ENCODE measurements at places on chromosomes 16 and 17.

DNA sequence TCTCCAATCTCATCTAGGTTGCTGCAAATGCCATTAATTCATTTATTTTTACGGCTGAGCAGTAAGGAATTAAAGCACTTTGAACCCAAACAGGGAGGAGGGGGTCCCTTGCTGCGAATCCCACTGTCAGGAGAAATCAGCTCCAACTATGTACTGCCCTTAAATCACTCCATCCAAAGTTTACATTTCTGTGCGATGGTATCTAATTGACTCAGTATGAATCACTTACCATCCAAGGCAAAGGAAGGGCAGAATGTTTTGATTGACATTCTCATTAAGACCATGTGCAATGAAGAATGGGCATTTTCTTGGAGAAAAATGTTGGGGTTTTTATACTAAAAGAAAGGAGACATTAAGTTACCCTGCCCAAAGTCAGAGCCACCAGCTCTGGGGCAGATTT, 47.7 kb upstream of the XYLT1 start:
- DNase-seq, result no peak

DNA sequence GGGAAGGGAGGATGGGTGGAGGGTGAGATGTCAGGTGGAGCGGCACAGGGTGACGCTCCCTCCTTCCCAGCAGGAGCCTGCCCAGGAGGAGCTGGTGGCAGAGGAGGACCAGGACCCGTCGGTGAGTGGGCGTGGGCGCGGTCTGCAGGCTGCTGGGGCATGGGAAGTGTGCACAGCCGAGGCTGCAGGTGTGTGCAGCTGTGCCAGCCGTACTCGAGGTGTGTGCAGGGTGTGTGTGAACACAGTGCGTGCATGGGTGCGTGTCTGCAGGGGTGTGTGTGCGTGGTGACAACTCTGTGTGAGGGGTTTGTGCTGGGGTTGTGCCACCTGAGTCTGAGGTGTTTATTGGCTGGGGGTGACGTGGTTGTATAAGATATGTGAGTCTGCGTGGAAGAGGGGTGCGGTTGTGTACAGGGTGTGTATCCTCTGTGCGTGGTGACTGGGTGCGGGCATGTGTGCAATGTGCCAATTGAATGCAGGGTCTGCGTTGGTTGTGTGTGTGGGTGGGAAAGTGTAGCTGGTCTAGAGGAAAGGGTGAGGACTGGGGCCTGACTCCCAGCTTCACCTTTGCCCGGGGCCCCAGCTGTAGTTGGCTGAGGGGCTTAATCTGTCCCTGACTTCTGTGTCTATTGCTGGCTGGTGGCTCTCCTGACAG, 670 bp downstream of the TNFSF12 start:
- no peak for DNase-seq

- no peak for DNase-seq
These were observed 29.5 kb upstream of the DNAI2 start for GRCh38 chr17:74244548-74244947.

GRCh38 chr17:53475002-53475401, 347.7 kb upstream of the KIF2B start:
- DNase-seq, result no peak

DNA sequence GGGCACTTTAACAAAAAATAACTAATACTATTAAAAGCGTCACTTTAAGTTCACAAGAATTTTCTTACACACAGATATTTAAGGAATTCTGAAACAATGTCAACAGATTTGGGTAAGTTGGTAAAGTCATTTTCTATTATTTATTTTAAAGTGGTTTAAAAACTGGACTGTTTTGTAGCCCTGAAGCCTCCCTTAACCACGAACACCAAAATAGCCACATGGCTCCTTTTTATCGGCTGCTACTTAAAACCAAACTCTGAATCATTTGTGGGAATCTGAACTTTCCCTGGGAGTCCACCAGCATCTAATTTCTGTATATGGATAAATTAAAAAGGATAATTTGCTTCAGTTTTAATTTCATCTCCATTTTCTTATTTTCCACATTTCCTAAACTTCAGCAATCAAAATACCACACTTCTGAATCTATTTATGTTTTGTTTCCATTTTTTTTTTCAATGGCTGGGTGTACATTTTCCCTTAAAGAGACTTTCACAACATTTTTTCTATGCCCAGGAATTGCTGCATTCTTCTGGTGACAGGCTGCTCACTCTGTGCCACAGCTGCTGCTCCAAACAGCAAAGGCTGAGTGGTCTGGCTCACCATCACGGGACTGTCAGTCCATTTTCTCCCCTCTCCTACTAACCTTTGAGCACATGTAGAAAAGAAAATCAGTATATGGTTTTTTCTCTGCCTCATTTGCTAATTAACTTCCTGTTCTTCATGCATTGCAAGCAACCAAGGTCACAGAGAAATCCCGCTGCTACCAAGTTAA, 255.5 kb upstream of the KCNJ16 start:
- no peak for DNase-seq

DNA sequence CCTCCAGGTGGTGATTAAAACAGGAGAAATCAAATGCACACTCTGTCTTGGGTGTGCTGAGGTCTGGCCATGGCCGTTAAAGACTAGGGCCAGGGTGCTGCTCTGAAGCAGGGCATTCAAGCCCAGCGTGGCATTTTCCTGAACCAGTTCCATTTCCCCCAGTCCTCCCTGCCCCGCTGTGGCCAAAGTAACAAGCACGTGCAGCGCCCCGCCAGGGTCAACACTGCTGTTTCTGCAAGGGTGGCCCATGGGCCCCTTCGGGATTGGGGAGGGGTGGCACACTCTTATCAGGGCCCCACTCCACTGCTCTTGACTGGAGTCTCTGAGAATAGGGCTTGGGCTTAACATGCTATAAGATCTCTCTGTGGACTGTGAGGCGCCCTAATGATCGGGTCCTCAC, 72.9 kb downstream of the IL21R start:
- DNase-seq, result no peak

GRCh38 chr17:31397256-31397939, 5.9 kb downstream of the RAB11FIP4 start:
- no peak for DNase-seq

GRCh38 chr16:53876811-53877210, 172.9 kb downstream of the FTO start:
- no peak for DNase-seq

DNA sequence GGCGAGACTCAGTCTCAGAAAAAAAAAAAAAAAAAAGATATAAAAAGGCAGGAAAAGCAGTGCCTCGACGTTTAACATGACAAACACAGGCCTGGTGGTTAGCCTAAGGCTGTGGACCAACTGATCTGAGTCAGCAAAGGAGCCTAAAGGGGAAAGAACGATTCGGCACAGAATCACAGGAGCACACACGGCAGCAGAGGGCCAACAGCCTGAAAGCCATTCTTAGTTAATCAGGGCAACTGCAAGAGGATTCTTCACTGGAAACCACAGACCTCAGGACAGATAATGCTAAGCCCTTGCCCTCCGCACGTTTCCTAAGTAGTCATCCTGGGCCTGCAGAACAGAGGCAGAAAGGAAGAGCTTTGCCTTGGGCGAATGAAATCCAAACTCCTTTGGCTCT, 14.7 kb downstream of the TMEM11 start:
- DNase-seq, result no peak

GRCh38 chr17:62100055-62100454, 35.0 kb upstream of the MED13 start:
- DNase-seq, result no peak

DNA sequence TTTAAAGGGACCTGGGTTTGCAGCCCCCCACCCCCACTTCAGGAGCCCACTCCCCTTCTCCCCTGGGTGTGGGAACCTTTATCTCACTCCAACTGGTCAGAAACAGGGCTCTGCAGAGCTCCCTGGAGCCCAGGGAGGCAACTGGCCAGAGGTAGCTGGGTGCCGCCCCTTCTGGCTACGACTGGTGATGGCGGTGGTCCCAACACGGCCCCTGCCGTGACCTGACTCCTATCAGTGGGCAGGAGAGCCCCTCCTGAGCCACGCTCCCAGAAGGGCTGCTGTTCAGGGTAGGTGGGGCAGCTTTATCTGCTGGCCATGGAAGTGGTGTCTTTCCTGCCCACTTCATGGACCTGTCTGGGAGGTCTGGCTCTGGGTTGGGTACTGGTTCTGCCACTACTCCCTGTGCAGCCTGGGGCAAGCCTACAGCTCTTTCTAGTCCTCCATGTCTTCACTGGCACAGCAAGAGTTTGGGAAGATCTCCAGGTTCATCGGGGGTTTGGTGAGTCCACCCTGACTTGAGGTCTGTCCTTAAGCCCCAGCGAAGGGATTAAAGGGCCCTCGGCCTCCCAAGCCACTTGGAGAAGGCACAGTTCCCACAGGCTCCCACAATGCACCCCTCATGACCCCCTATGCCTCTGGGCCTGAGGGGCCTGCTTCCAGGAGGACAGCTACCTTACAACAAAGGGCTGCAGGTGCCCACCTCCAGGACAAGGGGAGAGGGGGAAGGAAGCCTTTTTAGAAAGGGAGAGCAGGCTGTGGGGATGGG, 5.5 kb upstream of the SREBF1 start:
- no peak for DNase-seq

DNA sequence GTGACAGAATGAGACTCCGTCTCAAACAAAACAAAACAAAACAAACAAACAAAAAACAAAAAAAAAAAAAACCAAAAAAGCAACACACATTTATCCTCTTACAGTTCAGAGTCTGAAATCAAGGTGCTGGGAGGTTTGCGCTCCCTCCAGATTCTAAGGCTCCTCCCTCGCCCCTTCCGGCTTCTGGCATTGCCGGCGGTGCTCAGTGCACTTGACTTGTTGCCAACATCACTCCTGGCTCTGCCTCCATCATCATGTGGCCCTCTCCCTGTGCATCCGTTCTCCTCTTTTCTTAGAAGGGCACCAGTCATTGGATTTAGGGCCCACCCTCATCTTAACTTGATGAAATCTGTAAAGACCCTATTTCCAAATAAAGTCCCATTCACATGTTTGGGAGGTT, 73.8 kb downstream of the RBFOX3 start:
- DNase-seq, result no peak

GRCh38 chr16:4160658-4161430, 44.6 kb upstream of the ADCY9 start:
- DNase-seq, result no peak

GRCh38 chr17:41567317-41567716, 4.5 kb downstream of the KRT9 start:
- no peak for DNase-seq

DNA sequence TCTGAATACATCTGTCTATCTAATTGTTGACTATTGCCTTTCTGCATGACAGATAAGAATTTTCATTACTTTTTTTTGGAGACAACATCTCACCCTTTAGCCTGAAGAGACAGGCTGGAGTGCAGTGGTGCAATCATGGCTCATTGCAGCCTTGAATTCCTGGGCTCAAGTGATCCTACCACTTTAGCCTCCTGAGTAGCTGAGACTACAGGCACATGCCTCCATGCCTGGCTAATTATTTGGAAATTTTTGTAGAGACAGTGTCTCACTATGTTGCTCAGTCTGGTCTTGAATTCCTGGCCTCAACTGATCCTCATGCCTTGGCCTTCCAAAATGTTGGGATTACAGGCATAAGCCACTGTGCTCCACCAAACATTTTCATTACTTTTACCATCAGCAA, 99.8 kb upstream of the ELAC2 start:
- no peak for DNase-seq

DNA sequence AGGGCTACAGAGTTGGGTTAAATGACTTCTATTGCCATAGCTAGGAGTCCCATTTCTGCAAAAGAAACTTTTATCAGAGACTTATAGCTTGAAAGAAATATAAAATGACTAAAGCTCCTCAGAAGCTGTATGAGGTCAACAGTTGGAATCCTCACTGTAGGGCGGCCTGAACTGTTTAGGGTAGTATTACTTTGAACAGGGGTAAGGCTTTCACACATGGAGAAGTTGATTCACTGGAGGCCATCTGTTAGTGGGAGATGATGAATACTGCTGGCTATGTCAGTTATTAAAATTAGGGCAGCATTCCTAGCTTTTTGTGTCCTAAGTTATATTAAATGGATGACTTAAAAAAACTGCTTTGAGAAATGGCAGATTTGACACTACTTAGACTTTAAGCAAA, 6.0 kb downstream of the TTC19 start:
- no peak for DNase-seq

DNA sequence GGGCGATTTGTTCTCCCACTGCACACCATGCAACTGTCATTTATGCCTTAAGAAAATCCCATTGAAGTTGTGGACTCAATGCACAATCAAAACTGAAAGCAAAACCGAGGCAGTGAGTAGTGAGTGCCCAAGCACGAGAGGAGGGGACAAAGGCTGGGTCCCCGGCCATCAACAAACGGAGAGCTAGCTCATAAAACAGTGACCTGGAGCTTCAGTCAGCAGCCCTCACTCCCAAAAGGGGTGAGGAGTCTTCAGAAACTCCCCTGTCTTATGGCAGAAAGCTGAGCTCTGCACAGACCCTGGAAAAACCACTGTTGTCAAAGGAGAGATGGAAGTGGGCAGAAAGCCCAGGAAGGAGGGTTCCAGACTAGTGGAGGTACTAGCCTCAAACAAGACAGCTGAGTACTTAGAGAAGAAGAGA, 96.9 kb downstream of the ADCY9 start:
- peak; percentile 40 for DNase-seq

DNA sequence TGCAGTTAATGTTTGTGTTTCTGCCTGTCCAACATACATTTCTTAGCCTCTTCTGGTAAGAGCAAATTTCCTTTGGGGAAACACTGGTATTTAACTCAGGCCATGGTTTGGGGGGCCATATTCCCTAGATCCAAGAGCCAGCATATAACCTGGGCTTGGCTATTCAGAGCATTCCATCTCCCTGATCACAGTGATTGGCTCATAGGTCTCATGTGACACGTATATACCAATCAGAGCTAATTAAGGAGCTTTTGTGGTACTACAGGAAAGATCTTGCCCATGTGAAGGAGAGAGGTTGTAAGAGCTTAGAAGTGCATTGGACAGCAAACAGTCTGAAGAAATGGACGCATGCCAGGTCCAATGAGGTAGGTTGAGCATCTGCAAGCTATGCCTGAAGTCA, 33.4 kb upstream of the GPR139 start:
- no peak for DNase-seq

GRCh38 chr17:3915995-3916696, at the start of gene P2RX1:
P2RX1 (minus strand) TSS chr17:3916465; CDS start chr17:3916225, 240 bp downstream.
- no peak for DNase-seq

DNA sequence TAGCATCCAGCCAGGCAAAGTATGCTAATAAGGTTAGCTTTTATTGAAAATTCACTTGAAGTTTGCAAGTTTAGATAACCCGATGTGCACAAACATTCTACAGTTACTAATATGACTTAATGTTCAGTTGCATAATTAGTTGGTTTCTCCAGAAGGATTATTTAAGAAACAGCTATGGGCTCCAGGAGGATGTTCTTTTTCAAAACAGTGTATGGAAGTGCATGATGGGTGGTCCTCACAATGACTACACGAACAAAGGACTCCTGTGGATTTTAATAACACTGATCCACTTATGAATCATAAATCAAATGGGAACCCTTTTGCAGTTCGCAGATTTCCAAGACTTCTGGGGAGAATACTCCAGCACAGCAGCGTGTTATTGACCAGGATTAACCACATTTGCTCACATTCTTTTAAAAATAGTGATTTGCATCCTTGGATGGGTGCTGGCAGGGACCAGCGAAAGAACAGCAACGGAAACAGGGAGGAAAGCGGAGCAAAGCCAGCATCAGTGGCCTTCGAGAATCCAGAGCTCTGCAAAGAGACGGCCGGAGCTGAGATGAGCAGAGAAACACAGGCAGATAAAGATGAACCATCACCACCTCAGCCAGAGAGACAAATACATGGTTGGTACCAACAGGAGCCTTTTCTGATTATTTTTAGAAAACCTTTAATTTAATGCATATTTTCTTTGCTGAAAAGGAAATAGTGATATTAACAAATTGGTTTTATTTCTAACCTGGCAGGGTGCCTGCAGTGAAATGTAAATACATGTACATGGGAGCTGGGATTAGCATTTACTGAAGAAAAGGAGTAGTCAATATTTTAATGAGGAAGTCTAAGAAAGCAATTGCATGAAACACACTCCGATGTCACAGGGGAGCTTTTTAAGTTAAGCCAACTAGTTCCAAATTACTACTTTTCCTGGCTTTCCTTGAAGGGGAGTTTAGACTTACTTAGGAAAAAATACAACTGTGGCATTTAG, 623.2 kb upstream of the ZFHX3 start:
- DNase-seq, result no peak
